ENCODE measurements at places on chromosomes 12 and 14.

DNA sequence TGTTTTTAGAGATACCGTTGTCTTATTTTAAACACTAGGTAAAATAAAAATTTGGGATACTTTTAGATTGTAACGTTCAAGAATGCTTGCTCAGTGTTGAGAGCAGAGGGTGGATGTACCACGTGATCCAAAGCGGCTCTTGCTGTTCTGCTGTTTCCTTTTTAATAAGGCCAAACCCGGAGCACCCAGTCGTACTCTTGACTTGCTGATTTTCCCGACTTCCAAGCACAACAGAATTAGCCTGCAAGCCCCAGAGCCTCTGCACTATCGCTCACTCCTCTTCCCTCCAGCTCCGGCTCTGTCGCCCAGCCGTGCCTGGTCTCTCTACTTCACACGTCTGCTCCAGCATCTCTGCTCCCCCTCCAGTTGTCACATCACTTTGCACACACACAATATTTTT lies 77.3 kb downstream of the EMP1 start:
- no peak for DNase-seq

- peak; percentile 81 for DNase-seq
These were observed 74.3 kb upstream of the CPM start for GRCh38 chr12:69007101-69007854.

DNA sequence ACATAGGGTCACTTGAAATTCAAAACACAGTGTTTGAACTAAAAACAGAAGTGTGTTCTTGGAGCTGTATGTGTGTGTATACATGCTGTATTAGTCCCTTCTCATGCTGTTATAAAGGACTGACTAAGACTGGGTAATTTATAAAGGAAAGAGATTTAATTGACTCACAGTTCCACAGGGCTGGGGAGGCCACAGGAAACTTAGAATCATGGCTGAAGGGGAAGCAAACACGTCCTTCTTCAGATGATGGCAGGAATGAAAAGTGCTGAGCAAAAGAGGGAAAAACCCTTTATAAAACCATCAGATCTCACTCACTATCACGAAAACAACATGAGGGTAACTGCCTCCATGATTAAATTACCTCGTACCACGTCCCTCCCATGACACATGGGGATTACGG lies 224.1 kb downstream of the BCAT1 start:
- no peak for DNase-seq

- DNase-seq, result no peak
These were observed 2.6 kb downstream of the AQP6 start for GRCh38 chr12:49975318-49975761.

DNA sequence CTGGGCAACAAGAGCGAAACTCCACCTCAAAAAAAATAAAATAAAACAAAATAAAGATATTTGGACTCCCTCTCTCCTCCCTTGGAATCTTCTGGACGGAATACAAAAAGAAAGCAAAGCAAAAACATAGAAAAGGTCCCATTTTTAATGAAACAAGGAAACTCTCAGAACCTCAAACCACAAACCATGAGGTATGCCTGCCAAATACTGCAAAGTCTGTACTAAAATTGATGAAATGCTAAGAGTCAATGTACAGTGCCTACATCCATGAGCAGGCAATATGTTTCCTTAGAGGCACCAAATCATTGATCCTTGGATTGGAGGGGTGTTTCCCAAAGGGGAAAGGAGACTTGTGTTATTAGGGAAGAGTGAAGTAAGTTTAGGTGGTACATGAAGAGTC lies 8.2 kb upstream of the RPS6KA5 start:
- DNase-seq, result no peak

DNA sequence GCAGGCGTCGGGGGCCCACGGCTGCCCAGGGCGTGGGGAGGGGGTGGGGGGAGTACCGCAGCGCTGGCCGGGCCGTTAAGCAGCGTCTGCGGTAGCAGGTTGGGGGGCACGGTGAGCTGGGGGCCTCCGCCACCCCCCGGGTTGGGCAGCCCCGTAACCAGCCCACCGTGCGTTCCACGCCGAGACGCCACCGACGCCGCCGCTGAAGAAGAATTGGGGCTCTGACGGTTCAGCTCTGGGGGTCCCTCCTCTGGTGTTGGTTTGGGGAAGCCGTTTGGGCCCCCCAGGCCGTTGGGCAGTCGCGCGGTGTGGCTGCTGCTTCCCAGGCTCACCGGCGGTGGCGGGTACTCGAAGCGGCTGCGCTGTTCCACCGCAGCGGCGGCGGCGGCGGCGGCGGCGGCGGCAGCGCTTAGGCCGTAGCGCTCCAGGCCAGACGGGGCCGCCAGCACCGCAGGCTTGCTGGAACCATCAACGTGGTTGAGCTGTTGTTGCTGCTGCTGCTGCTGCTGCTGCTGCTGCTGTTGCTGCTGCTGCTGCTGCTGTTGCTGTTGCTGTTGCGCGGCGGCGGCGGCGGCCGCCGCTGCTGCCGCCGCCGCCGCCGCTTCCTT lies 1.5 kb downstream of the IRF2BPL start:
- DNase-seq, result no peak

GRCh38 chr12:25071366-25071765 lies 122.5 kb upstream of the BCAT1 start:
- no peak for DNase-seq

DNA sequence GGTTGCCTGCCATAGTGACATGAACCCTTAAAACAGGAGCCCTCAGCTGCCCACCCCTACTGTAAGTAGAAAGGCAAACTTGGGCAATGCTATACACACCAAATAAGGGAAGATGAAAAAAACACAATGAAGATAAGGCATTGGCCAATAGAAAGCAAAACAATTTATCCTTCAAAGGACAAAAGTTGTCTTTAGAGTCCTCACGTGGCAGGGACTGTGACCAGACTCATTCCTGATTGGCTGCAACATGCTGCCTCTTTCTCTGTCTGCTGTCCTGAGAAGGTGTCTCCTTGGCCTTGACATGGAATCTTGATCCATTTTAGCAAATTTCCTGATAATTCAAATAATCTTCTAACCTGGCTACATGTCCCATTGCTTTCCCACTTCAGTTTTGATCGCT lies 131.9 kb downstream of the GPR135 start:
- no peak for DNase-seq

DNA sequence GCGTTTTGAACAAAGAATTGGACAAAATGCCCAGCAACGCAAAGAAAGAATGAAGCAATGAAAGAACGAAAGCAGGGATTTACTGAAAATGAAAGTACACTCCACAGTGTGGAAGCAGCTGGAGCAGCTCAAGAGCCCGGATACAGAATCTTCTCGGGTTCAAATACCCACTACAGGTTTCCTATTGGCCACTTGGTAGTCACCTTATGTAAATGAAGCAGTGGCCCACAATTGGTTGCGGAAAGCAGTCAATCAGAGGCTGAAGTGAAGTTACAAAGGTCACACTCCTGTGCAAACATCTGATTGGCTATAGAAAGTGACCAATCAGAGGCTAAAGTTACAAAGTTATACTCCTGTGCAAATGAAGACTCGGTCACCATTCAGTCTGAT lies 15.0 kb upstream of the PPP1R13B start:
- no peak for DNase-seq

GRCh38 chr12:43109631-43110345 lies 442.2 kb downstream of the ADAMTS20 start:
- DNase-seq, result no peak

DNA sequence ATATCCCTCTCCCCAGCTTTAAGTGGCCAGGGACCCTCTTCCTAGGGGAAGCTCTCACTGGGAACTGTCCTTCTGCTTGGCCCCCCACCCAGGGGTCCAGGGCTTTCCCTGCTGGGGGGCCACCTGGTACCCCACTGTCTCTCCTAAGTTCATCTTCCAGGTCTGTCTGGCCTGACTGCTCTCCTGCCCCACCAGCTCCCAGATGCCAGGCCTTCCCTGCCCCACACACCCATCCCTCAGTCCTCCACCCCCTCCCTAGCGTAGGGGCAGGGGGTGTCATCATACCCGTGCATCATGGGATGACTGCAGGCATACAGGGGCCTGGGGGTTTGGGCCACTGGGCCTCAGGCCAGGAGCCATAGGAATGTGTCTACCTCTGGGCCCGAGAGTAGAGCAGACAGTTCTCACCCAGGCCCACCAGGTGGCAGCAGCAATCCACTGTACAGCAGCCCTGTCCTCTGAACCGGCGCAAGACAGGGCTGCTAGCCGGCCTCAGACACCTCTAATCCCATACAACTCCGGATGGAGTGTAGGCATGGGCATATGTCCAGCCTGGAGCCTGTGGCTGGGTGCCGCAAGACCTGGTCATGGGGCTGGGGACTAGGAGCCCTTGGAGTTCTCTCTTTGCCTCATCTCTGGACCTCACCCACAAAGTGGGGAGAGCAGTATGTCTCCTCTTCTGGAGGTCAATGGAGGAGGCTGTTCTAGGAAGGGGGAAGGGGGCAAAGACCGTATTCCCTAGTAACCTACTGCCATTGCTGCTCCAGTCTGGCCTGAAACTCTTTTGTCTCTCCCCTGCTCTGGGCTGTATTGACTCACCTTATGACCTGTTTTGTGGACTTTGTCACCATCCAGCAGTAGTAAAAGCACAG lies 10.0 kb upstream of the SMARCD1 start:
- peak; percentile 72 for DNase-seq

DNA sequence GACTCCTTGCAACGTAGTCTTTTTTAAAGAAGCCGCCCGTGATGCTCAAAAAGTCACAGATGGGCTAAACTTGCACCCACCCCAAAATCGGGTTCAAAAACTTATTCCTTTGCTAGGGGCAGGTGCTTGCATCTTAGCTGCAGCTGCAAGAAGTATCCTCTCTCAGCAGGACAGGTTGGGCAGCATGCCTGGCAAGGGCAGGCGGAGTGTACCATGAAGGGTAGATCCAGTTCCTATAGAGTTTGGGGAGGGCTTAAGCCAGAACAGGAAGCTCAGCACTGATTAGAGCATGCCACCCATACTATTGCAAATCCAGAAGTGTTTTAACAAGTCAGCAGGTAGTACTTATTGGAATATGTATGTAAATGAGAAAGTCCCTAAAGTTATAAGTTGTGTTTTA lies 48.7 kb downstream of the CPM start:
- no peak for DNase-seq

DNA sequence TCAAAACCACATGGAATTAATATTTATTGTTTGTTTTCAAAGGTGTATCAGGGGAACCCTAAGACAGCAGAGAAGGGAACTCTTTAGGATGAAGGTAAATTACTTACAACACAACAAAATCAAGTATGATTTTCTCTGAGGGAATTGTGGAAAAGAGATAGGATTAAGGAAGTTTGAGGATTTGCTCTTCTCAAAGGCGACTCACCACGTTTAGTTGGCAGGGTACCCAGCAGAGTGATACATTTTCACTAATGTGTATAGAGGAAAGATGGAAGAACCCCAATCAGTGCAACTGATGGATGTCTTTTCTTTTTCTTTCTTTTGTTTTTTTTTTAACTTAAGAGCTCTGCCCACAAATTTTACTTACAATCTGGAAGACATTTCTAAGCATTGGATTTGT lies 499.2 kb downstream of the CCER1 start:
- DNase-seq, result no peak

- no peak for DNase-seq
These were observed 43.1 kb upstream of the KRR1 start for GRCh38 chr12:75554556-75554880.

- no peak for DNase-seq
These were observed 125.2 kb upstream of the FKBP4 start for GRCh38 chr12:2669560-2669959.

- DNase-seq, result no peak
These were observed 217.4 kb upstream of the RTL1 start for GRCh38 chr14:101120641-101121507.

GRCh38 chr12:52181746-52182145 lies 10.1 kb downstream of the KRT80 start:
- no peak for DNase-seq

DNA sequence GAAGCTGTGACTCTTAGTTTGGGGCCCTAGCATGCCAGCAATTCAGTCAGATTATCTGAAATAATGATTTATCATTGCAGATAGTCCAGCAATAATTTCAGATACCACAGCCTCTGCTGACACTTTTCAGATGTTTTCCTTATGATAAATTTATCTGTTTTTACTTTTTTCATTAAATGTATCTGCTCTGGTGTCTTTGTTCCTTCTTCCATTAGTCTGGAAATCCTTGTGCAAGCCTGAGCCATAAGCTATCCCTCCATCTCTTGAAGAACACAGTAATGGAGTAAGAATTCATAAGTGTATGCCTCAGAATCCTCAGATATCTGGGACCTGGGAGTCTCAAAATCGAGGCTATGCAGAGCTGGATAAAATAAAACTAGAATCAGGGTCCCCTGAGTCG lies 146.4 kb upstream of the KRR1 start:
- no peak for DNase-seq

GRCh38 chr14:68439676-68440075 lies 353.2 kb downstream of the ZFP36L1 start:
- no peak for DNase-seq

DNA sequence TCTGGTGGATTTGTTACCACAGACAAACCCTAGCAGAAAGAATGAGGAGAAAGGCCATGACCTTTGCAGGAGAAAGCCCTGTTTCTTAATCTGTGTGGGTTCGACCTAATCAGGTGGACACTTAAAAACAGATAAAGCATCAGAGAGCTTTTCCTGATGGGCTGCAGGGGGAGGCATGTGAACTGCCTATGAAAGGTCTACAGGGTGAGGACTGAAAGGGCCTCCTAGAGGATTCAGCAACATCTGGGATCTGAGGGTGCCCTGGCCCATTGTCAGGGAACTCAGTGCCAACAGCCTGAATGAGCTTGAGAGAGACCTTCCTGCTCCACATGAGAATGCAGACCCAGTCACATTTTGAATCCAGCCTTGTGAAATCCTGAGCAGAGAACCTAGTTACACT lies 178.8 kb upstream of the DDHD1 start:
- DNase-seq, result no peak

All from right lung (tissue), 10 donors.